ENCODE measurements at places on chromosomes 1 and 21.
A peak's percentile ranks its signal among the peaks of the same experiment; 100 is the strongest.

- DNase-seq: no peak
These were observed 59.1 kb downstream of the KCND3 start for GRCh38 chr1:111930356-111930755.

DNA sequence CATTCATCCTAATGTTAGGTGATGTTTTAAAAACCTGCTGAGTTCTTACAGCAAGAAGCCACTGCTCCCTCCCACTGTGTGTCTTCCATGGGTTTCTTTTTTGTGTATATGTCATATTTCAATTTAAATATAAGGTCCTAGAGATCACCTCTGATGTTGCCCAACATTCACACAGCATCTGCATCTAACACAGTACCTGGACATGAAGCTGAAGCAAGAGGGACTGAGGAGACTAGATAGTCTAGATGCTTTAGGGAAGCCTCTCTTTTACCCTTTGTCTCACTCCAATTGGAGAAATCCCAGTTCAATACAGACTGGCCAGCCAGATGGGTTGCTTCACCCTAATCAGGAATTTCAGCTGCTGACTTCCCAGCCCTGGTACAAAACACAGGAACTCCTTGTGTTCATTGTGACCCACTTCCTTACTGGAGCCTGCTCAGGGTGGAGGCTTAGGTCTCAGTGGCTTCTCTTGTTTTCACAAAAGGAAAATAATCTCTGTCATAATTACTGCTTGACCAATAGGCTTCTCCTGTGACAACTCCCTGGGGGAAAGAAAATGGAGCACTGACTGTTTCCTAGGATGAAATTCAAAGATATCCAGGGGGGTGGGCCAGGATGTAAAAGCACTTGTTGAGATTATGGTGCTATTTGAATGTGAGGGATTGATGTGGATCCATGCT lies 17.3 kb downstream of the BTG2 start:
- no peak for DNase-seq

GRCh38 chr1:238895911-238896310 lies 490.5 kb upstream of the CHRM3 start:
- DNase-seq: no peak

DNA sequence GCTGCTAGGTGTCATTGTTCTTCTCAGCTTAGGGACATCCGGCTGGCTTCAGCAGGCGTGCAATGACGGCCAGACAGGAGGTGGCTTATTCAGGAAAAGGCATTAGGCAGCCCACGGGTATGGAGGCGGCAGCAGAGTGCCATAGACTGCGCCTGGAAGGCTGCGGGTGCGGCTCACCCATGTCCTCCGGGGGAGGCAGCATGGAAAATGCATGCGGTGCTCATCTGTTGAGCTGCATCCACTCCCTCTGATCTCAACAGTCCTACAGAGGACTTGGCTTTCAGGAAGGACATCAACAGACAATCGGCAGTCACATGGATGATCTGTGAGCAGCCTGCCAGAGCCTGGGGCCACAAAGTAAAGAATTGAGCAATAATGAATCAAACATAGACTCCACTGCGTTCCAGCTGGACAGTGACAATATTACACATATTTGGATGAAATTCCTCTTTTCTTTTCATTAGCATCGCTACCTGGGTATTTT lies 42.9 kb downstream of the UMODL1 start:
- DNase-seq: no peak

DNA sequence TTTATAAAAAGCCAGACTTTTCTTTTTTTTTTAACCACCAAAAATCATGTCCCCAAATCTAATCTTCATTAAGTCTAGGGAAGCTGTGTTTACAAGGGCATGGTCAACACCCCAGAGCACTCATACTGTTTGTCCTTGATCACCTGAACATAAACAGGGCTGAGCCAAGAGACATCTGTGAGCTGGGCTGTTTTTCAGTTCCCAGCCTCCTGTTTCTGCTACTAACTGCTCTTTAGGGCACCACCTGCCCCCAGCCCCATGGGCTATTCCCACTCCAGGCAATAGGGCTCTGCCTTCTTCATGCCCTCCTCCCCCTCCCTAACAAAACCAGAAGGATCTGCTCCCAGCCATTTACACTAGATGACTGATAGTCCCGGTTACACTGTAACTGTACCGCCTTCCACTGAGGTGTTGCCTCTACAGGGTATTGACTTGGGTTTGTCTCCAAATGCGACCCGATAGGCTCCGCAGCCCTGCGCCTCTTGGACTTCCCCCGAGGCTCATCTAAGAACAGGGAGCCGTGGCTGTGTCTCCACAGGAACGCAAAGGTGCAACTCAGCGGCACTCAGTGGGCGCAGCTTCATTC lies 11.7 kb upstream of the SLC26A9 start:
- DNase-seq: no peak

DNA sequence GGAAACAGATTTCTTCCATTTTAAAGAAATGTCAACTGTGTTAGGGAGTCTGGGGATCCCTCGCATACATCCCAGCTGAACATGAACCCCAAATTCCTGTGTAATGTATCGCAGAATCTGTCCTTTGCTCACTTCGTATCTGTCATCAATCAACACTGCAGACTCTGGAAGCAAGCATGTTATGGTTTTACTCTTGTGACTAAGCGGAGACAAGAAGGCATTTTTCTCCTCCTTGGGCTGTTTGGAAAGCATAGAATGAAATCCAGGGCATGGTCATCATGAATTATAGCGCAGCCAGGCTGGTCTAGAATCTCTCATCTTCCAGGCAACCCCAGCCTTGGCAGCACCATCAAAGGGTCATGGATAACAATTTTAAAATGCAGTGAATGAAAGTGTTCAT lies 290.2 kb downstream of the KIF26B start:
- no peak for DNase-seq

- DNase-seq: no peak
These were observed 106.6 kb downstream of the ACTL8 start for GRCh38 chr1:17861685-17862084.

- no peak for DNase-seq
These were observed 17.7 kb downstream of the CLDN17 start for GRCh38 chr21:30148906-30149305.

DNA sequence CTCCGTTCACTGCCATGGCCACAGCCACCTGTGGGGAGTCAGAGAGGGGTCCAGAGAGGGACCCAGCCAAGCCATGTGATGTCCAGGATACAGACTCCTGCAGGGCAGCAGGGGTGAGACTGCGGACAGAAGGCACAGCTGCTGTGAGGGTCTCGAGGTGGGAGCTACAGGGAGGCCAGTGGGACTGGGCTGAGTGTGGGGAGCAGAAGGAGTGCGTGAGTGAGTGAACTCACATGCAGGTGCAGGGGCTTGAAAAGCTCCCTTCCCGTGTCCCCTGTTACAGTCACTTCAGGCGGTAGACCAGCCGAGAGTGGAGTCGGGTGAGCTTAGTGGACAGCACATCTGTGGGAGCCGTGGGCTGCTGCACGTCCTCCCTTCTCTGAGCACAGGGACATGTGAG lies 42.4 kb downstream of the S100B start:
- DNase-seq: no peak

DNA sequence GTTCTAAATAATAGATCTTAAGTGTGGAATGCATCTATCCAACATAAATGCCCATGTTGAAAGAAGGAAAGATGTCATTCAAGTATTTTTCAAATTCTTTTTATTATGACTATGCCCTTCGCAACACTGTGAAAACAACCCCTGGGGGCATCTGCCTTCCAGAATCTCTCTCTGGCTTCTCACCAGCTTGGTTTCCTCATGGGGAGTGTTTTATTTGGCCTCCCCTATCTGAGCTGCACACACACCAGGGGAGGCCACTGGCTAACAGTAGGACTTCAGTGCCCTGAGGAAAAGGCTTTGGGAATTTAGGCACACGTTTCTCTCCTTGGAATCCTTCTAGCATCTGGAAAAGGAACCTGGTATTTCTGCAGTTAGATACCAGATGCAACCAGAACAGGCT lies 130.6 kb downstream of the EDEM3 start:
- no peak for DNase-seq

GRCh38 chr1:224182057-224182865 lies 779 bp upstream of the DEGS1 start:
- peak; percentile 57 for DNase-seq

DNA sequence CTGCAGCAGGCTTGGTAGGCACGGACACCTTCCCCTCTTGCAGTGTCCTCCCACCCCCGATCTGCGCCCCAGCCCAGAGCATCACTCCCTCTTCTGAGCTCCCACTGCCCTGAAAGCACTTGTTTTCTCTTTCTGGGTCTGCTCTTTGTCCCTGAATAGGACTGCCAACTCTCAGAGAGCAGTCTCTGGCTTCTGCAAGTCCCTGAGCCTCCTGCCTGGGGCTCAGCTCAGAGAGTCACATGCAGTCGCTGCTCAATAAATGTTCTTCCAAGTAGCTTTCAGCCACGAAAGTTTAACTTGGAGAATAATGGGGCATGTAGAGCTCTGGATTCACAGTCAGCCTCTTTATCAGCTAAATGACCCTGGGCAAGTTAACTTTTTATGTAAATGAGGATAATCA lies 205.6 kb downstream of the HIVEP3 start:
- no peak for DNase-seq

GRCh38 chr1:30682396-30683275 lies 40.7 kb downstream of the MATN1 start:
- DNase-seq: no peak

- DNase-seq: no peak
These were observed 115.4 kb upstream of the EDN2 start for GRCh38 chr1:41599912-41600311.

GRCh38 chr21:33064623-33065390 lies 5.1 kb upstream of the OLIG1 start:
- DNase-seq: no peak

DNA sequence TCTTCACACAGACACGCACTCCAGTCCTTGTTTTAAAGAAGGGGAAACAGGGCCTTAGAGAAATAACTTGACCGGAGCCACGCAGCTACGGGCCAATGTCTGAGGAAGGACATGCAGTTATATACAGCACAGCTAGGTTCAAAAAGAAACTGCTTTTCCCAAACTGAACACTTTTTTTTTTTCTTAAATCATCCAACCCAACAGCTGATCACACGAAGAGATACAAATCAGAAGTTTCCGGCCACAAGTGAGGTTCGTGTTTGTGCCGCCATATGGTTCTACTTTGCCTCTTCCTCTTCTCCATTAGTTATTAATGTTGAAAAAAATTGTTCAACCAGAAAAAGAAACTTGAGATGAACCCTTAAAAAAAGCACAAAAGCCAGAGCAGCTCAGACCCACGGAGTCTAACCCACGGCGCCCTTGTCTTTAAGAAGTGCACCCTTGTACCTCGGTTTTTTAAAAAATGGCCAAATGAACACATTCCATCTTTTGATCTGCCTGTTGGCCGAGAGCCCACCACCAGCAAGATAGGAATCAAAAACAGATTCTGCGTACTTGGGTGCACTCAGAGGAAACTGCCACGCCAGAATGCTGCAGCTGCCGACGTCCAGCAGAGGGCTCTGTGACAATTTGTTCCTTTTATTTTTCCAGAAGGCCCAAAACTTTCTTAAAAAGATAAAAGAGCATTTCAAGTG lies 78.9 kb downstream of the SLC66A1 start:
- peak; percentile 54 for DNase-seq

- DNase-seq: no peak
These were observed 89.5 kb downstream of the DDAH1 start for GRCh38 chr1:85375493-85375892.

GRCh38 chr1:226700861-226701260 lies 38.2 kb downstream of the ITPKB start:
- no peak for DNase-seq

DNA sequence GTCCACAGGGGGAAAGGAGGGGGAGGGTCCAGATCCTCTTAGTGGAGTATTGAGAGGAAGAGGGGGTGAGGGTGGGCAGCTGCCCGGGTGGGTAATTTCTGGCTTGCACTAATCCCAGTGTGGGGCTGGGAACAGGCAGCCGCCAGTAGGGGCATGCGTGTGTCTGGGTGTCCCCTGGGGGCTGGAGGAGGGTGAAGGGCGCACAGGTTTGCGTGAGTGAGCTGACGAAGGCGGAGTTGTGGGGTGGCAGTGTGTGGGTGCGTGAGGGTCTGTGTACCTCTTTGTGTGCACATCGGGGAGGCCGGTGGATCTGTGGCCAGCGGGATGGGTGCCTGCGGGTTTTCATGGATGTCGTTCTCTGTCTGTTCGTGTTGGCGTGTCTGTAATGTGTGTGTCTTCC lies 97.3 kb downstream of the PAX7 start:
- DNase-seq: no peak

- no peak for DNase-seq
These were observed 38.7 kb downstream of the ETNK2 start for GRCh38 chr1:204112876-204113730.

DNA sequence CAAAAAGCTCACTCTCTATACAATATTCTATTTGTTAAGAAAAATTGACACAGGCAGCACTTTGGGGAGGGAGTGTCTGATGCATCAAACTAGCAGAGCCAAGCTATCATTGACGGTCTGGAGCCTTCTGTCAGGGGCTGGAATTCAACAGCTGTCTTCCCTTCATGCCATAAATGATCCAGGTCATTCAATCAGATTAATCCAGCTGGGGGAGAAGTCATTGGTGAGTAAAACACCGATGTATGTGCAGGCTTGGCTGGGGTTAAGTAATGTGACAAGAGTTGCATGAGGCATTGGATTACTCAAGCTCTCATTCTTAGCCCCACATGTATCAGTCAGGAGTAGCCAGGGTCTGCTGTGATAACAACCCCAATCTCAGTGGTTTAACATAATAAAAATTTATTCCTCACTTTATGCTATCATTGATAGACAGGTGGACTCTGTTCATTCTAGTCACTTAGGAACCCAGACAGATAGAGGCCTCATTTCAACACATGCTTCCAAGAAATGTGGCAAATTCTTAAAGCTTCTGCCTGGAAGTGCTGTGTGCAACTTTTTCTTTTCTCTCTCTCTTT lies 118.1 kb upstream of the GADD45A start:
- DNase-seq: no peak

GRCh38 chr1:79679916-79680315 lies 673.4 kb upstream of the ADGRL4 start:
- no peak for DNase-seq

- no peak for DNase-seq
These were observed 12.9 kb downstream of the STX12 start for GRCh38 chr1:27785781-27786455.

- DNase-seq: no peak
These were observed 108.5 kb downstream of the ASH1L start for GRCh38 chr1:155454096-155454495.

DNA sequence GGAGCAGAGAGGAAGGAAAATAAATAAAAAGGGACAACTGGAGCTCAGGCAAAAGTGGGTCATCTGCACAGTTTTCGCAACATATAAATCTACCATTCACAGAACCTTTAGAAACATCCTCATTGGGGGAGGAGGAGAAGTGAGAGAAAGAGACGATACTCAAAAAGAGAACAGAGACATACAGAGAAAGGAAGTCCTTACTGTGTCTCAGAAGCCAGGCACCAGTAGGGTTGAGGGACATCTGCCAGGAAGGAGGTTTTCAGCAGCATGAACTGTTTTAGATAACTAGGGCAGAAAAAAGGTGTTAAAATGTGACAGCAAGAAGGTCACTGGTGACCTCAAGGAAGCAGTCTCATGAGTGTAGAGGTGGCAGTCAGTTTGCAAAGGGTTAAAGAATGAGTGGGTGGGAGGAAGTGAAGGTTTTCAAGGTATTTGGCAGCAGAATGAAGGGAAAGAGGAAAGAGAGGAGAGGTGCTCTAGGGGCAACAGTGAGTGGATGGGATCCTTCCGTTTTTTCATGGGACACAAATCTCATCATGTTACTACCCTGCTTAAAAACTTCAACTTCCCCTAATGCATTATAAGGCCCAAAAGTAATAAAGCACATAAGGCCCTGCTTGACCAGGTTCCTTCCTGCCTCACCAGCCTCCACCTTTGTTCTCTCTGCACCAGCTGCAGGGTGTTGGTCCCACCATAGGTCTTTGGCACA lies 9.5 kb downstream of the JAK1 start:
- DNase-seq: peak; percentile 69
